ENCODE measurements at places on chromosomes 2 and 18.

DNA sequence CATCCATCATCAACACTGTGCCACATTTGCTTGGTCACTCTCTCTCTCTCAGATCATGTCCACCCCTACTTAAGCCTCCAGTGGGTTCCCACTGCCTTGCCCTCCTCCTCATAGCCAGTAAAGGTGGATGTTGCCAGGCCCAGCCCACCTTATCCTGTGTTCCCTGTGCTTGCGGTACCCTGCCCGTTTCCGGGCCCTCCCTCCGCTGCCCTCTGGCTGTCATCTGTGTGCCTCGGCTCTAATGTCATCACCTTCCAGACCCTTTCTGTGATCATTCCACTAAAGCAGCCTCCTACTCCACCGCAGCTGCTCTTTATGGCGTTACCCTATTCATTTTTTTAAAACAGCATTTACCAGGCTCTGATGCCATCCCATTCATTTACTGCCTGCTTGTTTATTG is 305.7 kb upstream of the SKOR2 start:
- DNase-seq: no peak

- peak; percentile 82 for DNase-seq
Measured at GRCh38 chr18:21117409-21118131, 6.0 kb upstream of the ROCK1 start.

- peak; percentile 90 for DNase-seq
Measured at GRCh38 chr2:215680605-215681598, 245.0 kb upstream of the FN1 start.

DNA sequence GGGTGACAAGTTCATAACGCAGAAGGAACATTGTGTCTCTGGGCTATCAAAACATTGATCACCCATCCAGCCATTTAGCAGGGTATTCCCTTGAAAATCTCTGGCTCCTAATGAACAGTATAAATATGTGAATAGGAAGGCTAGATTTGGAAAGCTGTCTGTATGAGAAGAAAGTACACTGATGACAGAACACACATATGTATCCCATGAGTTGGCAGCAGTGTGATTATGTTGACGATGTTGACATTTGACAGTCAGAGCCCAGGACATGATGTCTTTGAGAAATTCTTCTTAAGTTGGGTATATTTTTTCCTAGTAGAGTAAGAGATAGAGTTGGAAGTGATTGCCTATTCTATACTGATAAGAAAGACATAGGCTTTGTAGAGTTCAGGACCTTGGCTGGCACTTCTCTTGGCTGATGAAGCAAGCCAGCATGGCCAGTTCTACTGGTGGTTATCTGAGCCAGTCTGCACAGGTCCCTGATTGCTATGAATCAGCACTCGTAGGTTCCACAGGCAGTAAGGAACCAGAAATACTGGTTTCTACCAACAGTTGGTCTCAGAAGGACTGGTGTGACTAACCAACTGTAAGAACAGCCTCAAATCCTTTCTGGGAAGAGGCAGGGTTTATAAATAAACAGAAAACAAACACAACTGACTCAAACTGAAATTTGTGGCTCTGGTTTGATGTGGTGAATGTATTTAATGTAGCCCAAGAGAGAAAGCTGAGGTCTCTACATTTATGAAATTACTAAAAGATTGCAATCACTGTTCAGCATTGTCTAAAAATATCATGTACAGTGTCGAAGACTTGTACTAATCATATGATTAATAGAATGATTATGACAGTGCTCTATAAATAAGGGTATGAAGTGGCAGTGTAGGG is 43.9 kb upstream of the RAPH1 start:
- DNase-seq: peak; percentile 38

DNA sequence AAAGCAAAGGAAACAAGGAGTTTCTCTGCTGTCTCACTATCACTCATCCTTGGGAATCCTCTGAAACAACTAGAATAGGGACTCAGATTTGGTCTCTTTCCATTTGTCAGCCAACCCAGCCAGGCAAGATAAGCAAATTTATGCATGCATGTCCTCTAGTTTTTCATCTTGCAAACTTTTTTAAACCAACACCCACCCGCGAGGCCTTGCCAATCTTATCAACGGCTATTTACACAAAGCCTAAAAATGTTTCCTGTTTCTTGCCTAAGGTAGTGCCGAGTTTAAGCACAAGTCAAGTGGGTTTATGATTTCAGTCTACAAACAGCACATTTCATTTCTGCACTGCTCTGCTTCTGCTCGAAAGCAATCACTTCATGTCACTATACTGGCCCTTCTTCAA is 240.9 kb downstream of the STK39 start:
- peak; percentile 29 for DNase-seq

Measured in fibroblast of villous mesenchyme (primary cell).